ENCODE measurements at places on chromosomes 7 and 10.

DNA sequence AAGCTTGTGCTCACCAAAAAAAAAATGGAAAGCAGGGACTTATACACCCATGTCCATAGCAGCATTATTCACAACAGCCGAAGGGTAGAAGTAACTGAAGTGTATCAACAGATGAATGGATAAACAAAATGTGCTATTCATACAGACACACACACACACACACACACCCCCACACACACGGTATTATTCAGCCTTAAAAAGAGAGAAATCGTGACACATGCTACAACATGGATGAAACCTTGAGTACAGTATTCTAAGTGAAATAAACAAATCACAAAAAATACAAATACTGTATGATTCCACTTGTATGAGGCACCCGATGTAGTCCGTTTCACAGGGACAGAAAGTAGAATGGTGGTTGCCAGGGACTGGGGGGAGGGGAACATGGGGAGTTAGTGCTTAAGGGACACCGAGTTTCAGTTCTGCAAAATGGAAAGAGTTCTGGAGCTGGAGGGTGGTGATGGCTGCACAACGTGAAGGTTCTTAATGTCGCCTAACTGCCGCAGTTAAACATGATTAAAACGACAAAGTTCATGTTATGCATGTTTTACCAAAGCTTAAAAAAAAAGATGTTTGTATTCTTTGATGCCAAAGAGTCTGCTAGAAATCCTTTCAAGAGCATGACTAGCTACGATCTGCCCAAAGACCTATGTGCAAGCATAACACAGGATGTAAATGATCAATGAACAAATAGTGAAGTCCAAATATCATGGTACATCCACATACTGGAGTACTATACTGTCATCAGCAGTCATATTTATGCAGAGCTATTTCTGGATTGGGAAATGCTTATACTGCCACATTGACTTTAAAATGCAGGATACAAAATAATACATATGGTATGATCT is 7.2 kb downstream of the TNS3 start:
- no peak for DNase-seq

DNA sequence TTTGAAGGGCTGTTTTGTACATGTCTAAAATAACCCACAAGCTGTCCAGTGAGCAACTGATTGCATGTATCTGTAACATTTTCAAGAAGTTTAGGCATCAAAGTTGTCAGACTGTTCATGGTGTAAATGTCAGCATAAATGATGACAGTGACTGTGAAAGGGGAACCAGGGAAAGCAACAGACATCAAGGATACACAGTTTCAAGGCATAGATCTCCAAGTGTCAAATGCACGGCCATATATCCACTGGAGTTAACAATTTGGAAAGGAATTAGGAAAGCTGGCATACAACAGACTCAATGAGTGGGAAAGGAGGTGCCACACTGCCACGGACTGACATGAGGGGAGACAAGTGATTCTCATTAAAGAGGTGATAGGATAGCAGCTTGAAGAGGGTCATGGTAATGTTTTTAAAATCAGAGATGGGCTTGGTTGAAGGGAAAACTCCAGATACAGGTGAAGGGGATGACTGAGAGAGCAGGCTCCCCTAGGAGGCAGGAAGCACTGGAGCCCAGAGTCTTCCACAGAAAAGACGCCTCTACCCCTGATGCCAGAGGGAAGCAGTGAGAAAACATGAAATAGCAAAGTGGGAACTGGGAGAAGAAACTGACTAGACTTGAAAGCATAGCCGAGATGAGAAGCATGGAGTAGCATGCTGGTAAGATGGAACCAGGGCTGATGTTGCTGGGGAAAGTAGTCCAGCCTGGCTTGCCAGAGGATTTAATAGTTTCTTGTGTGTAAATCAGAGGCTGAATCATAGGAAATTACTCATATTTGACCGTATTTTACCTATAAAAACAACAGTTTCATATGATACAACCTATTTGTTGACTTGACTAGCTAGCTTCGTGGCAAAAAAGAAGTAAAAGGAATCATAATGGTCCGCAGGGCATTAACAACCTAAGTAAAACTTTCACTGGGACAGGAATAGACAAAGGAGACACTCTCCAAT is 18.6 kb downstream of the NSMCE4A start:
- DNase-seq, result no peak

GRCh38 chr10:21194510-21194993 is 297.4 kb upstream of the NEBL start:
- no peak for DNase-seq

DNA sequence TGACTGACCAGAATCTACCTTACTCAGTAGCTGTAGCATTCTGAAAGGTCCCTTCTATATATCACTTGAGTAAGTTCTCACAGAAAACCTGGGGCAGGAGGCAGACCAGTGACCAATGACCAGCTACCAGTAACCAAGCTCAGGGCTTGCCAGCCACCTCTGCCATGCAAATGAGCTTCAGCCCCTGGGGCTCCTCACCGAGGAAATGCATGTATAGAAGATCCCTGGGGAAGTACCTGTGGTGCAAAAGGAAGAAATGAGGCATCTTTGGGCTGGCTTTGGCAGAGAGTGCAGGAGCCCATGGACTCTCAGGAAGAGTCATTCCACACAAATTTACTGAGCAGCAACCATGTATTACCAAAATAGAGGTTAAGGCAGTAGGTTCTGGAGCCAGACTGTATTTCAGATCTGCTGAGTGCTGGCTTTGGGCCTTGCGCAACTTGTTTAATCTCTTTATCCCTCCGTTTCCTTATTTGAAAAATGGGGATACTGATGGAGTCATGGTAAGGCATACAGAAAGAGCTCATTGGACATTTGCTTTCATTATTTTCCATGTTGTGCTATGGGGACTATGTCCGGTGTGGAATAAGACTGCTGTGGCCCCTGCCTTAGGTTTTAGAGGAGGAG is 41.1 kb upstream of the FAM204A start:
- no peak for DNase-seq

- no peak for DNase-seq
Measured at GRCh38 chr7:152914014-152914844, 154.7 kb downstream of the ACTR3B start.

- DNase-seq, result no peak
Measured at GRCh38 chr7:72020311-72020710, 391.8 kb downstream of the CALN1 start.

GRCh38 chr7:116679500-116679899 is 7.5 kb downstream of the MET start:
- DNase-seq, result no peak
